Hepatocyte (in vitro differentiated cells): ENCODE measurements at places on chromosomes 1 and 21. TPM values are rescaled to one million over a fixed set of nuclear protein-coding genes. Genes with fewer than 3 reads are reported as not detected.

- no peak overlapping the region for H3K4me3 ChIP-seq
- no peaks in the 10 kb centered on the region for H3K27me3 ChIP-seq
Observed at GRCh38 chr21:37522641-37523295, 156.2 kb downstream of the DYRK1A start.

GRCh38 chr1:39391691-39392679, 99.5 kb upstream of the BMP8A start:
- H3K27ac ChIP-seq, result peak overlapping the region; percentile 58
- peak; percentile 31 for DNase-seq
- no peaks in the 10 kb centered on the region for H3K36me3 ChIP-seq
- H3K27me3 ChIP-seq, result no peaks in the 10 kb centered on the region
- peaks cover 31% of the 10 kb centered on the region for H3K4me1 ChIP-seq

Gene PTCH2
- total RNA-seq, result 0.43 and 0.56 TPM in 2 replicates

Gene RAB42
- total RNA-seq, result 19.4 and 23.6 TPM in 2 replicates

Gene S100A1
- 2.7 and 15.0 TPM in 2 replicates for total RNA-seq
